GM18507 (cell line): ENCODE measurements at places on chromosomes 7 and 10.

DNA sequence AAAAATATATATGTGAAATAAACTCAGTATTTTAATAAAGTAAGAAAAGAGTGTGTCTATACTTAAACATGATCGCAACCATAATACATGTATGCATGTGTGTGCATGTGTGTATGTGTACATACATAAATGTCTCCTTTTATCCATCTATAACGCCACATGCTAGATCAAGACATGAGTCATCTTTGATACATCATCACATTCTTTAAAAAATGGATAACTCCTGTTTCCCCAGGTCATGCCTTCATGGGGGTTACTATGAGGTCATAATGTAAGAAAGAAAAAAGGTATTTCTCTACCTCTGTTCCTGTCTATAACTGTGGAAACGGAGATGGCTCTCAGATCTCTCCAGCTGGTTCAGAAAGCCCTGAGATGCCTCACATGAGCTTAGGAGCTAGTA is 41.2 kb downstream of the LSMEM1 start:
- no peak for DNase-seq

GRCh38 chr10:92897916-92898315 is 49.6 kb downstream of the EXOC6 start:
- DNase-seq = no peak

GRCh38 chr10:117929327-117930067 is 117.2 kb downstream of the RAB11FIP2 start:
- DNase-seq = no peak

DNA sequence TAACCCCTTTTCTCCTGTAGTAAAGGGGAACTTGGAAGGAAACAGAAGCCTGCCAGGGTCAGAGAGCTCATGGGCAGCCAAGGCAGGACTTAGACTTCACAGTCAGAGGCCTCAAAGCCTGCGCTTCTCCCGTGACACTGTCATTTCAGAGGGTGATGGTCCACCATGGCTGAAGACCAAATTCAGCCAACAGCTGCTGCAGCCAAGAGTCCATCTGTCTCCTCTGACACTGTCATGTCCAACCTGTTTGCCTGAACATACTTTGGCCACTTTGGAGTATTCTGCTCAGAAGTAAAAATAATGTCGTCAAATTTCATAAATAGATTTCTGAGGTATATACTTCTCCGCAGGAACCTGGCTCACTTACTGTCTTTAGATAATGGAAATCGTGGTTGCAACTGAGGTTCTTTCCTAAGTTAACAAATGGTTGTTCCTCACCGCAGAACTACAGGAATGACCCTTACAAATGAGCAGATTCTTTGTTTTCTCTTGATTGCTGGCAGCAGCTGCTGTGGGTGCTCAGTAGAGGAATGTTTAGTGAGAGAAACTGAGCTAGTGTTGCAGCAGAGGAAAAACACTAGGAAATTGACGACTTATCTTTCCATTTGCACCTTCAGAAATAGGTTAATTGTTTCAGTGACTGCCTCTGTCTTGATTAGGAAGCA is 626.5 kb downstream of the SDK1 start:
- no peak for DNase-seq

DNA sequence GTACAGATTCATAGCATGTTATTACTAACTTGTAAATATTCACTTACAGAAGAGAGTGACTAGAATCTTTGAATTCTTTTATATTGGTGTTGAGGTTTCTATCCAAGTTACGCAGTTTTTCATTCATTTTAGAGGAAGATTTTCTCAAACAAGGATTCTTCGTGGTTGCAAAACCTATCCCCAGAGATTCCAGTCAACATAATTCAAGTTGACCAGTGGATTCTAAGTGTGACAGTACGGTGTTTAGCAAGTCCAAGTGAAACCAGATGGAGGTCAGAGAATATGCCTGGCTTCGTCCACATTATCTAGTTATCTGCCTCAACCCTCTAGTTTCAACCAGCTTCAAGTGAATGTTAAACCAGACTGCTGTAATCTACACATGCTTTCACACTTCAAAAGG is 131.9 kb downstream of the SDK1 start:
- no peak for DNase-seq

GRCh38 chr7:101882595-101883564 is 65.5 kb downstream of the CUX1 start:
- DNase-seq = no peak

DNA sequence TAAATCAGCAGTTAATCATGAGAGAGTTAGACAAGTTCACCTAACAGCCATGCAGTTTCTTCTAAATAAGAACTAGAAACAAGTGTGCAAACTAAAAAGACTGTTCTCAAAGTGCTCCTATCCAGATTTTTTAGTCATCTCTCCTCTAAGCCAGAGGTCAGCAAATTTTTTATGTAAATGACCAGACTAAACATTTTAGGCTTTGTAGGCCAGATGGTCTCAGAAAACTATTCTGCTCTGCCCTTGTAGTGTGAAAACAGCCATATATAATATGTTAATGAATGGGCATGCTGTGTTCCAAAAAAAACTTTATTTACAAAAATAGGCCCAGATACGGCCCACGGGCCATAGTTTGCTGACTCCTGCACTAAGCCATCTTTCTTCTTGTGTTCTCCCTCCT is 263.0 kb upstream of the LRRN3 start:
- DNase-seq = no peak

- DNase-seq = no peak
These were observed 731.1 kb upstream of the C7orf33 start for GRCh38 chr7:147859486-147859885.

GRCh38 chr10:98321186-98321780 is 53.3 kb upstream of the LOXL4 start:
- DNase-seq = no peak

GRCh38 chr10:119973281-119973680 is 80.8 kb downstream of the SEC23IP start:
- no peak for DNase-seq

- no peak for DNase-seq
These were observed 202.1 kb downstream of the USP6NL start for GRCh38 chr10:11409357-11409756.

GRCh38 chr10:69242852-69243212 is 22.7 kb downstream of the HKDC1 start:
- DNase-seq = no peak

DNA sequence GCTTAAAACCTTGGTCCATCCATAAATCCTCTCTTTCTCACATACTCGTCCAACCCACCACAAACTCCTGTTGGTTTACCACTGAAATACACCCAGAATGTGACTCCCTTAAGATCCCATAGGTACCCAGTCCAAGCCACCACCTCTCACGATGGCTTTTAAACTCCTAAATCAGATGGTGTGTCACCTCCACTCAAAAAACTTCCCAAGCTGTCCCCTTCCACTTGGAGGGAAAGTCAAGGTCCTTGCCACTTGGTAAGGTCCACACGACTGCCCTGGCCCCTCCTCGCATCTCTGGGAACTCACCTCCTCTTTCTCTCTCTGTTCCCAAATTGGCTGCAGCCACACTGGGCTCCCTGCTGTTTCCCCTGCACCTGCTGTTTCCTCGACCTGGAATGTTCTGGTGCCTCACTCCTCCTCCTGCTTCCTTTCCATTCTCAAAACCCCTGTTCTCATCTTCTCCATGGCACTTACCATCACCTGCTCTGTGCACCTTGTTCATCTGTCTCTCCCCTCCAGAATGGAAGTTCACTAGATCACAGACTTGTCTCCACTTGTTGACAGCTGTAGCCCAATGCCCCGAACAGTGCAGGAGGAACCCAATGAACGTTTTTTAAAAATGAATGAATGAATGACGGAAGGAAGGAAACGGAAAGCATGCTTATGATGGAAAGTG is 23.0 kb downstream of the ZFAND2A start:
- DNase-seq = no peak

- no peak for DNase-seq
These were observed 342.7 kb downstream of the LRMDA start for GRCh38 chr10:75773813-75774782.

- DNase-seq = no peak
These were observed 77.7 kb downstream of the ICA1 start for GRCh38 chr7:8184221-8184620.

GRCh38 chr10:51100221-51100620 is 25.9 kb downstream of the PRKG1 start:
- no peak for DNase-seq

GRCh38 chr7:47535035-47535703 is 46.7 kb downstream of the TNS3 start:
- DNase-seq = no peak

- DNase-seq = no peak
These were observed 51.7 kb downstream of the DAGLB start for GRCh38 chr7:6395898-6396595.

GRCh38 chr7:69373171-69374043 is 224.9 kb upstream of the AUTS2 start:
- DNase-seq = no peak

- DNase-seq = no peak
These were observed 61.6 kb downstream of the LHPP start for GRCh38 chr10:124522933-124523871.

GRCh38 chr7:8176370-8177081 is 85.4 kb downstream of the ICA1 start:
- no peak for DNase-seq

DNA sequence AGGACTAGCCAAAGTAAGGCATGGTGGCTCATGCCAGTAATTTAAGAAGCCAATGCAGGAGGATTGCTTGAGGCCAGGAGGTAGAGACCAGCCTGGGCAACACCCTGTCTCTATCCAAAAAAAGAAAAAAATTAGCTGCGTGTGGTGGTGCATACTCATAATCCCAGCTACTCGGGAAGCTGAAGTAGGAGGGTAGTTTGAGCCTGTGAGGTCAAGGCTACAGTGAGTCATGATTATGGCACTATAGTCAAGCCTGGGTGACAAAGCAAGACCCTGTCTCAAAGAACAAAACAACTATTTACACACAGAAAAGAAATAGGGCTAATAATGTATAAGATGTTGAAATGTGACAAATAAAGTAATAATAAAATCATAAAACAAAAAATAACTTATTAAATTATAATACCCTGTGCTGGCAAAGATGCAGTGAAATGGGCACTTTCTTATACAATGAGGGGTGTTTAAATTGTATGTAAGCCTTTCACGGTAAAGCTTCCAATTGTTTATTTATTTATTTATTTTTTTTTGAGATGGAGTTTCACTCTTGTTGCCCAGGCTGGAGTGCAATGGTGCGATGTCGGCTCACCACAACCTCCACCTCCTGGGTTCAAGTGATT is 175.2 kb downstream of the TPST1 start:
- no peak for DNase-seq

GRCh38 chr10:75493464-75493863 is 62.0 kb downstream of the LRMDA start:
- DNase-seq = no peak

DNA sequence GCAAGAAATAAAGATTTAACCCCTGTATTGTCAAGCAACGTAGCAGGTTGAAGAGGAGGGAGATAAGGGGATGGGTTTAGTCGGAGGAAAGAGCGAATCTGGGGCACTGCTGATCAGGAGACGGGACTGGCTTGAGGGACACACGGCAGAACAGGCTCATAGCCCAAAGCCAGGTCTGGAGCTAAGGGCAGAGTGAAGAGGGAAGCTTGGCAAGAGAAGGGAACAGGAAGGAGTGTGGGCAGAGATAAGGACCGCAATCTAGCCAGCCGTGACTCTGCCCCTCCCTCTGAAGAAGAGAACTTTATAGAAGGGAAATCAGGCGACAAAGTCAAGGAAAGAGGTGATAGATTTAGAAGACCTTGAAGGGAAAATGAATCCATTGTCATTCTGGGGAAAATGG is 67.6 kb downstream of the CAV1 start:
- DNase-seq = no peak

DNA sequence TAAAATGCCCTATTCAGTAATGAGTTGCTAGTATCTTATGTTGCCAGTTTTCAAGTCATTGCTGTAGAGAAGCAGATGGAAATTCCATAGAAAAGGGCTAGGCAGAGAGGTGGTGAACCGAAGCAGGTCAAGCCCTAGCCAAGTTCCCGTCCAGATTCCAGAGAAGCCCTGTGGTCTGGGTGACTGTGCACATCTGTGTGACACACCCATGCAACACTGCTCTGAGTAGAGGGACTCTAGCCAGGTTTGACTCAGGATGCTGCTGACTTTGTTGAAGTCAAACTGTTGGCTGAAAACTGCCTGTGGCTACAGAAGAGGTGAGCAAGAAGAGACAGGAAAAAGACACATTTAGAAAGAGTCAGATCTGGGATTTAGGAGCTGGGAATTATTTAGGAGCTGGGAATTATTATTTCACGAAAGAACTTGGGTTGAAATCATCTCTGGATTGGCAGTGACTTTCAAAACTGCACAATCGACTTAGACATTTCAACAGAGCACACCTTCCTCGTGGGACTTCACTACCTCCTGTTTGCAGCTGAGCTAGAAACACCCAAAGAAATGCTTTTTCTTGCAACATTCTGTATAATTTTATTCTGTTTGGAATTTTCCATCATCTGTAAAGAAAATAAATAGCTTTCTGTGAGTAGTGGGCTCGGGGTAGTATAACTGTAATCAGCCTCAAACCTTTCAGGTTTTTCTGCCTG is 149.1 kb upstream of the PRKCQ start:
- DNase-seq = no peak

DNA sequence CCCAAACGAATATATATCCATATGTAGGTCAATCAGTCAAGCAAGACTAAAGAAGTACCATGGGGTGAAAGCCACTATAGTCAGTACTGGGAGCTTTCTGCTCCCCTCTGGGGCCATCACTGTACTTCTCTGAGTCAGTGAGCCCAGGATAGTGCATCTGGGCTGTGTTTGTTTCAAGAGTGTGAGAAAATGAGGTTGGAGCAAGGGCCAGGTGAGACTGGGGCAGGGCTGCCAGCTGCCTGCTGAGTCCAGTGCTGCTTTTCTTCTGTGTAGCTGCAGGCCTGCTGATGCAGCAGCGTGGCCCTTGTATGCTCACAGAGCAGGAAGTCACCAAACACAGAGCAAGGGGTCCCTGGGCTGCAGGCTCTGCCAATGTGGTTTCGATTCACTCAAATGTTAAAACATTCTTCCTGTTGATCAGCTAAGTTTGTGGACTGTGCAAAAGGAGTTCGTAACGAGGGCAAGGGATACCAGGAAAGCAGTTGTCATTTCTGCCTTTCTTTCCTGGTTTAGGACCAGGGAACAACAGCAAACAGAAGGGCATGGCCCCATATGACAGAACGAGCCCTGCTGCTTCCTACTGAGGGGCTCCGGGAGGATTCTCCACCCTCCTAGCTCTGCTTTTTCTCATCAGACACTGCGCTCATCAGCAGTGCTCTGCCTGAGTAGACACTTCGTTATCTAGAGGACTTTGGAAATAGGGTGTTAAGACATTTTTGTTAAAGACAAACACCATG is 65.4 kb upstream of the TNS3 start:
- no peak for DNase-seq
